ENCODE measurements at places on chromosomes 6 and 20.
A peak's percentile ranks its signal among the peaks of the same experiment; 100 is the strongest.

- DNase-seq: no peak
Measured at GRCh38 chr6:167760979-167761793, 65.5 kb upstream of the AFDN start.

GRCh38 chr20:19327401-19327800 is 115.0 kb downstream of the SLC24A3 start:
- no peak for DNase-seq

- DNase-seq: no peak
Measured at GRCh38 chr20:37403107-37404033, 57.4 kb downstream of the SRC start.

GRCh38 chr6:167510648-167511047 is 185.8 kb downstream of the TTLL2 start:
- no peak for DNase-seq

DNA sequence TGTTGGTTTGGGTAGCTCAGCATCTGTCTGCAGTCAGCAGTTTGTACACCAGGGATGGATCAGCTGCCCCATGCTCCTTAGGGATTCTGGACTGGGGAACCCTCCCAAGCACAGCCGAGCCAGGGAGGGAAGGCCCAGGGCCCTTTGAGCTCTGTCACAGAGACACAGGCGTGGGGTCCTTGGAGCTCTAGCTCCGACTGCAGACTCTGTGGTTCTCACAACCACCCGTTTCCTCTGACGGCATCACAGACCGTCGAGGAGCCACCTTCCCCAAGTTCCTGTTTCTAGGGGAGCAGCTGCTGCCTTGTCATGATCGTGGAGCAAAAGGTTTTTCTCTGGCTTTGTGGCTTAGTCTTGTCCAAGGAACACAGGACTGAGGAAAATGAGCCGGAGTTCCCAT is at the start of gene SLA2:
Gene SLA2 (minus strand): TSS at position 199 of the 400 bp plus-strand sequence. CDS start 4,861 bp downstream, outside the sequence.
- peak; percentile 69 for DNase-seq

DNA sequence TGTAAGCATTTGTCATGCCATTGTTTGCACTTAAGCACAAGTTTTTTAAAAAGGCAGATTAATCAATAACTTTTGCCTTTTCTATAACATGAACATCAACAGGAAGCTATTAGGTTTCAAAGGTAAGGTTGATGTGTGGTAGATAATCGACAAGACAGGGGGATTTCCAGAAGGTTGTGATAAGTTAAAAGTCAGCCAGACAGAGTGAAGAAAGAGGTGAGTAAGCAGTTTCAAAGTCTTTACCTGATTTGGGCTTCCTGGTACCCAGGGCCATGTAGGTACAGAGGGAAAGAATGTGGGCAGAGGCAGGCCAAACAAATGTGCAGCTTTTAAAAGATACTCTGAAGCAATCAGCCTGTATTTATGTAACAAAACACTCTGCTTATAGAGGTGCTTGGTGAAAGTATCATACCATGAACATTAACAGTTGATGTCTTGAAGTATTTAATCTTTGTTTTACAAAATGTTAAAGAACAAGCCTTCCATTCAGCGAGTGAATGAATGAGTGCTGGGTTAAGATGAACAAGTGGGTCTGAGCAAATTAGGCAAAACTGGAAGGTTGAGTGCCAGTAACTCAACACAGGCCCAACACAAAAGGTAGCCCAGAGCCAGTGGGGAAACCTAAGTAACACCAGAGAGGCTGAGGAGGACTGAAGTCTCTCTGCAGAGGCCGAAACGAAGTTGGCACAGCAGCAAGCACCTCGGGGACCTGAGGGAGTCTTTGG is 60.2 kb downstream of the LRRC1 start:
- no peak for DNase-seq

DNA sequence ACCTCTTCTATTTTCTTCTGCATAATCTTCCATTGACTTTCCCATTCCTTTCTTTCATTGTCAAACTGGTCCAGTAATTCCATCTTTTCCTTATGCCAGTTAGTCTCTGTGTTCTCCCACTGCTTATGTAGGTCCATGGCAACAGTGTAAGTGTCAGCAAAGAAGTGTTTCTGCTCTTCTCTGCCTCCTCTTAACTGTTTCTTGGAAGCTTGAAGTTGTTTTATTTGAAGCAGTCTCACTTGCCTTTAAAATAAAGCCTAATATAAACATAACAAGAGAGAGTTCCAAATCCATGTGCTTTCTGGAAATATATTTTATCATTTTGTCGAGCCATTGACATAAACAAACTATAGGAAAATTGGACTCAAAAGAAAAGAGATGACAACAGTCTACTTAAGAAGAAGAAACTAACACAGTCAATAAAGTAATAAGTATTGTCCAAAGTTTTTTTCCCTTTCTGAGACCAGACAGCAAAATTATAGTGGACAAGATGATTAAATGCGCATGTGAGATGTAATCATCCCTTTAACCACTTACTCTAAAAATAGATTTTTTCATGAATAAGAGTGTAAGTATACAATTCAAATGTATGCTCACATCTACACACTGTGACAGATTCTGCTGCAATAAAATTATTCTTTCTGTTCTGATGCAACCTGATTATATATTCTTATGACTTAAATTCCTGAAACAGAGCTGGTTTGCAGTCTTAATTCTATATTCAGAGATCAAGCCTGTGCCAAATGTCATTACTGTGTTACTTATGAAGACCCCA is 5.2 kb downstream of the KIAA0408 start:
- no peak for DNase-seq

- no peak for DNase-seq
Measured at GRCh38 chr6:118679327-118679901, 28.0 kb upstream of the CEP85L start.

- no peak for DNase-seq
Measured at GRCh38 chr6:52020945-52021570, 66.4 kb downstream of the PKHD1 start.

- no peak for DNase-seq
Measured at GRCh38 chr20:48098099-48098498, 312.8 kb upstream of the SULF2 start.

All from activated CD8-positive, alpha-beta memory T cell treated with anti-CD3 and anti-CD28 coated beads, Interleukin-2, amount 50 U/mL, for 4 hours (primary cell).